WTC11 (cell line): ENCODE measurements at places on chromosomes 6 and 20.
A peak's percentile ranks its signal among the peaks of the same experiment; 100 is the strongest.

- no peak for DNase-seq
These were observed 88.0 kb upstream of the MANEA start for GRCh38 chr6:95489185-95489863.

- no peak for DNase-seq
These were observed 48.6 kb downstream of the ABHD12 start for GRCh38 chr20:25341716-25342680.

GRCh38 chr6:157449610-157450009, 68.6 kb downstream of the ZDHHC14 start:
- DNase-seq: no peak

- DNase-seq: no peak
These were observed 303.6 kb upstream of the POU3F2 start for GRCh38 chr6:98530732-98531131.

DNA sequence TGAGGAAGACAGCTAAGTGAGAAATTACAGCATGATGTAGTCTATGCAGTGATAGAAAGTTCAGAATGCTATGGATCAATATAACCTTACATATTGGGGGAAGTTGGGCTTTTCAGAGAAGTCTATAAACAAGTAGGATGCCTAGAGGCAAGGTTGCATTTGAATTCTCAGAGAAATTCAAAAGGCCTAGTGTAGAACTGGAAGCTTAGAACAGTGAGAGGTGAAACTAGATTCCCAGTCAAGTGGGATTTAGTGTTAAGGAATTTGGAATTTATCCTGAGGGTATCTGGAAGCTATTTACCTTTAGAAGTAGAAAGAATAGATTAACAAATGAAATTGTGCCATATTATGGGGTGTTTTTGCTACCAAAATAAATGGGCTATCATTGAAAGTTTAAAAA, 4.3 kb downstream of the CENPW start:
- no peak for DNase-seq

DNA sequence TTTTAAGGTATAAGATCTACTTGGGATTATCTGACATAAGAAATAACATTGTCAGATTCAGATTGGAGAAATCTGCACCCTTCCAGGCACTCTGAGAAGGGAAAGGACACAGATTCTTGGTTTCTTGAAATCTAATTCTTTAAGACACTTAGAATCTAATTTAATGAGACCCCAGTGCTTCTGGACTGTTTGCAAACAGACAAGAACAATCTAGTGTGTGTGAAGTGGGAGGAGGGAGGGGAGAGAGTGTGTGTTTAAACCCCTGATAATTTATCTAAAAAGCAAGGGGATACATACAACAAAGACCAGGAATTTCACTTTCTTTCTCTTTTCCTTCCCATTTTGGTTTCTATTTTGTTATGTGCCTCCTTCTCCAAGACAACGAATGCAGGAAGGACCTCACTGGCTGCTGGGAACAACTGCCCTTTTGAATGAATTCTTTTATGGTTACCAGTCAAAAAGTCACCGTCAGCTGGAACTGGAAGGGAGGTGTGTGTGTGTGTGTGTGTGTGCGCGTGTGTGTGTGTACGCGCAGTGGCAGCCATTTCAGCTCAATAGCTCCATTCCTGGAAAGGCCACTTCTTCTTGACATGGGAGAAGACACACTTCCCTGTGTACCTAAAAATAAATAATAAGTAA, 129.4 kb downstream of the BCAS1 start:
- no peak for DNase-seq

DNA sequence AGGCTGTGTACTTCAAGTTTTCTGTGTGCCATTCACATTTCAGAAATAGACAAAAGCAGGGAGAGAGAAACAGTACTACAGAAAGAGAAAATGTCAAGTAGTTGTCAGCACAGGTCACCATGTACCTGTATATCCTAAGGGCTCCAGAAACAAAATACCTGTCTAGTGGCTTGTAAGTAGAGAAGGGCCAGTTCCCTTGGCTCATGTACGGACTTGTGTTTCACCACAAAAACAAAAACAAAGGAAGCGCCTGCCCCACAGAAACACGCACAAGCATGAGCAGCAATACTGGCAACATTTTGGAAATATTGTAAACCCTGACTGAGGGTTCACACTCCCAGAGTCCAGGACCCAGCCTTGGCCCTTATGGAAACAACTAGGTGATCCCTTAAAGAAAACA, 44.3 kb downstream of the CNKSR3 start:
- DNase-seq: no peak

GRCh38 chr6:46925563-46926253, 4.0 kb upstream of the ADGRF5 start:
- DNase-seq: no peak

GRCh38 chr6:50030350-50030749, 8.6 kb upstream of the DEFB110 start:
- no peak for DNase-seq

DNA sequence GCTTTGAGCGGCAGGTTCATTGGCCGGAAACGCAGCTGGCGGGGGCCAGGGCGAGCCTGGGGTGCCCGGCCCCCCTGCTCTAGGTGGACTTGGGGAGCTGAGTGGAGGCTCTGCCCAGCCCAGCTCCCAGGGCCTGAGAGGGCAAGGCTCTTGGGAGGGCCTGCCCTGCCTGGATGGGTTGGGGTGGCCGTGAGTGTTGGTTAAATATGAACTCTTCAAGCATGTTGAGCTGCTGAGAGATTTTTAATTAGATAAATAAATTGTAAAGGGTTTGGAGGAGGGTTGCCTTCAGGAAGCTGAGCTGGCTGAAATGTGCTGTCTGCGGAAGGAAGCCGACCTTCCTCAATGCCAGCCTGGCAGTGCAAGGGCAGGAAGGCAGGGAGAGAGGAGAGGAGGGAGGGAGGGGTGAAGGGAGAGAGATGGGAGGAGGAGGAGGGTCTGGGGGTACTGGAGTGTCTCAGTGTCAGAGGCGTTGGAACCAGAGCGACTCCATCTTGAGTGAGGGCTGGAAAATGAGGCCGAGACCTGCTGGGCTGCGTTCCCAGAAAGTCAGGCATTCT, 39.4 kb upstream of the PMEPA1 start:
- DNase-seq: no peak

- DNase-seq: peak; percentile 76
These were observed 119.7 kb upstream of the ZNF184 start for GRCh38 chr6:27592481-27593199.

DNA sequence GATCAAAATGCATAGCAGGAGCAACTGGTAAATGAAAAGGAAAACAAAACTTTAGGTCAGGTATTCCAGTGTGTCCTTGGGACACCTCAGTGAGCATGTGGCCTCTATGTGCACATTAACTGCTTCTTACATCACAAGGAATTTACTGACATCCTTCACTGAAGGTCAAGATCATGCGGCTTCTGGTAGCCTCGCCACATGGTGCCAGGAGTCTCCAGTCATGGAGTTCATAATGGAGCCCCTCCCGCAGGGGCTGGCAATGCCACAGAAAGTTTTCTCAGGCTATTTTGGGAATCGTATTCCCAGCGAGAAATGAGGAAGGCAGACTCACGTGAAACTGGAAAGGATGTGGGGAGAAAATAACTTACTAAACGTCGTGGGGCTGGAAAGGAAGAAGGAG, 19.7 kb upstream of the SLC22A3 start:
- DNase-seq: no peak

DNA sequence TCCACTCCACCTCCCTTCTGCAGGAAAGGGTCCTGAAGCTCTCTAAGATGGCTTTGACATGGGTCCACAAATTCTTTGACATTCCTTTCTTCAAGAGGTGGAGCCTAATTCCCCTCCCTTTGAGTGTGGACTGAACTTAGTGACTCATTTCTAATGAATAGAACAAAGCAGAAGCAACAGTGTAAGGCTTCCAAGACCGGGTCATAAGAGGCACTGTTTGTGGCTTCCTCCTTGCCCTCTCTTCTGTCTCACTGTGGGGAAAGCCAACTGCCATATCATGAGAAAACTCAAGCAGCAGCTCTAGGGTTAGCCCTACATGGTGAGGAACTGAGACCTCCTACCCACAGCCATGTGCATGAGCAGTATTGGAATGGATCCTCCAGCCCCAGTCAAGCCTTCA, 5.9 kb upstream of the CDK5RAP1 start:
- no peak for DNase-seq

DNA sequence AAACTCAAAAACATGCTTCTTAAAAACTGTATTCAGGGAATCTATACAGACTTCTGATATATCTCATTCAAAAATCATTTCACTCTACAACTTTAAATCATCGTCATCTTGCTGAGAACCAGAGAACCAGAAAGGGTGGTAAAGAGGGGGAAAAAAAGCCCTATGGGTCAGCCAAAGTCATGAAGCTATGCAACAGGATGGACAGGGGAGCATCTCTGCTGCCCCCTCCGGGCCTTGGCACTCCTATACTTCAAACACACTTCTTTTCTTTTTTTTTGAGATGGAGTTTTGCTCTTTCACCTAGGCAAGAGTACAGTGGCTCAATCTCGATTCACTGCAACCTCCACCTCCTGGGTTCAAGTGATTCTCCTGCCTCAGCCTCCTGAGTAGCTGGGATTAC, 73.5 kb upstream of the NFATC2 start:
- DNase-seq: no peak

GRCh38 chr6:104630955-104631354, 228.8 kb downstream of the HACE1 start:
- DNase-seq: no peak

DNA sequence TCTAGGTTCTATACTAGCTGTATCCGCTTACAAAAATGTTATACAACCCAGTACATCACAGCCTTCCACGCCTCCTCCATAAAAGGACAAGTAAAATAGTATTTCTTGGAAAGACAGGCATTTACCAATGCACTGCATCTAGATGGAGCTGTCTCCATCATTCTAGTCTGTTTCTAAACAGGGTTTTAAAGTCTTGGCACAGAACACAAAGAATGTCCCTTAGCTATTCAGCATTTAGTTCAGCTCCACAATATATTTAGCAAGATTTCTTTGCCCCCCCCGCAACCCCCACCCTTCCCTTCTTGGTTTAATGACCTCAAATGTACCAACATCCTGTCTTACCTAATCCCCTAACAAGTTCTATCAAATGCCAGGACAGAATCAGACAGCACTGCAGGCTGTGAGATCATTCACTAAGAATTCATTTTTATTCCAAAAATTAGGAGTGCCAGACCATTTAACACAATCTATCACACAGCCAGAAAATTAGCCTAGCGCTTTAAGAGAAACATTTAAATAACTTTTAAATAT, 198.6 kb downstream of the BACH2 start:
- no peak for DNase-seq

- DNase-seq: peak; percentile 96
These were observed 93.2 kb downstream of the DLGAP4 start for GRCh38 chr20:36399147-36399968.

DNA sequence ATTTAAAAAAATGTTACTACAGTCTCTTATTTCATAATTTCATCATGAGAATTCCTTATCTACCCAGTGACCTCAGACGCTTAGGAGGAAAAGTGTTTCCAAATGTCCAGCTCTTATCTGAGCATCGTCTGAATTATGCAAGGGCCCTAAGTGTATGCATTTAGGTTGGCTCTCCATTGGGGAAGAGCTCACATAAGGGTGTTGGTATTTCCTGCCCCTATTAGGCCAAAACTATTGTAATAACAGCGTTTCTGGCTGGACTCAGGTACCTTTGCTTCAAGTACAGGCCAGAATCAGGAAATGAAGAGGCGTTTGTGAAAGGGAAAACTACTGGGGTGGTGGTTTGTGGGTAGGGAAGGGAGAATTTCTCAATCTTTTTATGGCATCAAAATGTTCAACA, 40.4 kb upstream of the SGK1 start:
- DNase-seq: no peak

- DNase-seq: no peak
These were observed 19.4 kb upstream of the MAN1A1 start for GRCh38 chr6:119368921-119369320.

- peak; percentile 74 for DNase-seq
These were observed 665 bp downstream of the RRAGD start for GRCh38 chr6:89411145-89412070.

- DNase-seq: no peak
These were observed 796 bp downstream of the PHF20 start for GRCh38 chr20:35772563-35773058.

GRCh38 chr6:169340395-169340794, 86.7 kb upstream of the THBS2 start:
- DNase-seq: no peak
